ENCODE measurements at places on chromosomes 5 and 9.
A peak's percentile ranks its signal among the peaks of the same experiment; 100 is the strongest.

GRCh38 chr5:14109041-14109747, 33.9 kb upstream of the TRIO start:
- no peak for DNase-seq

GRCh38 chr9:85168412-85168811, 498.9 kb downstream of the NTRK2 start:
- no peak for DNase-seq

DNA sequence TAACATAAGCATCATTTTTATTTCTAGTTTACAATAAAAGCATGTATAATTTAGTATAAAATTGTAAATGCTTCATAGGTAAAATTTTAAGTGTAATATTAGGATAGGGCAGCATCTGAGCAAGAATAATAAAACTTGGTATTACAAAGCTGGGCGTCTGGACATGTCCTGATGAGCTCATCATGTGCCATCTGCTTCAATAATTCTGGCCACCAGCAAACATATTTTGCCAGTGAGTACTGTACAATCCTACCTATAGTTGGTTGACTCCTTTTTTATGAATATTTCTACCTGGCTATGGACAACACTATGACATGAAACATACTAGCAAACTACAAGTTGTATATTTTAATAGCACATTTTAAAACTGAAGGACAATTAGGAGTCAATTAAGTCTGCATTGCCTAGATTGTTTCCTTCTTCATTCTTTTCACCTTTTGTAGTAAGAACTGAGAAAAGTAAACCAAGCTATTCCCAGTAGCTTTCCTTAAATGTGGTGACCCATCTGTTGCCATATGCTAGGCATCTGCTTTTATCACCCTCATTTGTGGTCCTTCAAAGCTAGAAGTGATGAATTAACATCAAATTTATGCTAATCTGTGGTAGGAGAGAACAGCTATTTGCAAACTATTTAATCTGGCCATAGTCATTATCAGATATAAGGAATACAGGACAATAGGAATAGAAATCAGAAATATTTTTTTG, 23.4 kb downstream of the LURAP1L start:
- DNase-seq = no peak

DNA sequence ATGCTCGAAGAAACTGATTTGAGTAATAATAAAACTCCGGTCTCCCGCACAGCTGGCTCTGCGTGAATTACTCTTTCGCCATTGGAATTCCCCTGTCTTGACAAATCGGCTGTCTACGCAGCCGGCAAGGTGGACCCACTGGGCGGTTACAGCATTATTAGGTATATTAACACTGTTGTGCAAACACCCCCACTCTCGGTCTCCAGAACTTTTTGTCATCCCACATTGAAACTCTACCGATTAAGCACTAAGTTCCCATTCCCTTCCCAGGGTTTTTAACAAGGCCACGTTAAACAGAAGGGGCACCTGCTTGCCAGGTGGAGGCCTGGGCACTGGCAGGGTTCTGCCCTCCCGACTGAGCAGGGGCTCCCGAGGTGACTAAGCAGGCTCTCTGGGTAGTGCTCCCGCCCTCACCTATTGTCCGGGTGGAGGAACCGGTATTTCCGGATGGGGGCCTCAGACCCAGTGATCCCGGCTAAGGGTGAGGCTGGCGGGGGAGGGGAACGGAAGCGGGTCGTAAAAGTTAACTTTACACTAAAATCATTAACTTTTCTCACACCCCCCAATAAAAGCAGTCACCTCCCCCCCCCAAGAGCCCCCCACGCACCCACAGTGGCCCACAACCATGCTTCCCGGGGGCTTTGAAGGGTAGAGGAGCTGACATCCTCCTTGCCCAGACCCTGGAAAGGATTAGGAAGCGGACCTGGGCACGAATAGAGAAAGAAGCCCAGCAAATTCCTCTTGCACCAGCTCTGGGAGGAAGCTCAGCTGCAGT, 53.5 kb upstream of the TJP2 start:
- peak; percentile 70 for DNase-seq

- no peak for DNase-seq
Observed at GRCh38 chr5:113748403-113748802, 234.9 kb downstream of the YTHDC2 start.

GRCh38 chr5:180596668-180597231, 5.5 kb upstream of the SCGB3A1 start:
- DNase-seq = peak; percentile 25

GRCh38 chr5:54214722-54215121, 95.7 kb downstream of the ARL15 start:
- no peak for DNase-seq

DNA sequence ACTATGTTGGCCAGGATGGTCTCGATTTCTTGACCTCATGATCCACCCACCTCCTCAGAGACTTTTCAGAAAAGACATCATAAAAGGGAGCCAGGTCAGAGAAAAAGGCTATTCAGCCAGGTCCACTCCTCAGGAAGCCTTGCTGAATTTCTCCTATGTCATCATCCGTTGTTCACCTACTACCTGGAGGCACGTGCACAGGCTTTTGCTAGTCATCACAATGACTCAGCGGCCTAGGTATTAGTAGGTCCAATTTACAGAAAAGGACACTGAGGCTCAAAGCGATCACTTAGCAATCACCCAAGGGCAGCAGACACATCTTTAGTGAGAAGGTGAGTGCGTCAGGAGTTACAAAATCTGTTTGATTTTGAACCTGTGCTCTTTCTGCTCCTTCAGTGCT, 72.3 kb upstream of the RAD23B start:
- no peak for DNase-seq

DNA sequence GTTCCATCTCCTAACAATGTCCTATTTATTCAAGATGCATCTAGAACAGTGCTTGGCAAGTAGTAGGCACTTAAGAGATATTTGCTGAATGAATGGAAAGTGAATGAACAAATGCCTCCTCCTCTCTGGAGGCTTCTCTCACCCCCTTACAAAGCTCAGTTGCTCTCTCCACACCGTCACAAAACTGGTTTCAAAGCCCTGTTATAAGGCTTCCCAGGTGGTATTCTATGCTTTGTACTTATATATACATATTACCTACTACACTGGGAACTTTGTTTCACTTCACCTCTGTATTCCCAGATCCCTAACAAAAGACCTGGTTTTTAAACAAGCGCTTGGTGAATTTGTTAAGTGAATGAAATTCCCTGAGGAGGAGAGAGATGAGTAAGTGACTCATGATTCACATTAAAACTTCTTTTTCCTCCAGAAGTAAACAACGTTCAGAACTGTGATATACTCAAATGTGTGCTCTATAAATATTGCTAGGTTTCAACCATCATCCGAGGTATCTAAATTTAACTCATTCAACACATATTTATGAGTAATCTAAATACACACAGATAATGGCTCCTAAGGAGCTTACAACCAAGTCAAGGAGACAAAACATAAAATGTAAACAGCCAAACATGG, 36.0 kb downstream of the DENND1A start:
- DNase-seq = no peak

DNA sequence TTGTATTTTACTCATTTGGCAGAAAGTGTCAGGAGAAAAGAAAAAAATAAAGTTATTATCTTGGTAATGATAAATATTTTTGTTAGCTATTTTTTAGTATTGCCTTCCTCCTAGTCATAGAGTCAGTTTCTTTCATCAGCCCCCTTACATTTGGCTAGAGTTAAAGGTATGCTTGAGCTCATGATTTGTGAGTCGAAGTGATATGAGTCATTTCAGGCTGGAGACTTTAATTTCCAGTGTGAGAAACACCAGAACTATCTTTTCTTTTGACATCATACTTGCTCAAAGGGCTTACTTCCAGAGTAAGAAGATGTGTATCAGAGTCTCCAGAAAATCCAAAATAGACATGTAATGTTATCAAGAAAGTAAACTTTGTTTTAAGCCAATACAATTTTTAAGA, 746.7 kb upstream of the TYRP1 start:
- DNase-seq = no peak

DNA sequence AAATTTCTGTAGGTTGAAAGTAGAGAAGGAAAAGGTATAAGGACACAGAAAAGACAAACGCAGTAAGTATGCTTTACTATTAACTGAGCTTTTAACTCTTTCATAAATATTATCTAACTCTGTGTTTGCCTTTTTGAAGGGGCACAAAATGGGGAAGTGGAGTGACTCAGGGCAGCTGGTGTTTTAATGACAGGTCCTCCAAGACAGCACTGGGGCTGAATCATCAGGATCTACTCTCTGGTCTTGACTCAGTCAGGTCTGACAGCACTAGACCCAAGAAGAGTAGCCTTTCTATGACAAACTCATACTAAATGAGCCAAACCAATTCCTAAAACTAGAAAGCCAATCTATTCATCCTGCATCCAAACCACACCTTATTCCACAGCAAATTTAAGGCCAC, 102.2 kb downstream of the APTX start:
- no peak for DNase-seq

GRCh38 chr5:134249469-134250379, 23.9 kb upstream of the PPP2CA start:
- no peak for DNase-seq

- DNase-seq = no peak
Observed at GRCh38 chr9:88458716-88459465, 70.6 kb downstream of the SPIN1 start.

DNA sequence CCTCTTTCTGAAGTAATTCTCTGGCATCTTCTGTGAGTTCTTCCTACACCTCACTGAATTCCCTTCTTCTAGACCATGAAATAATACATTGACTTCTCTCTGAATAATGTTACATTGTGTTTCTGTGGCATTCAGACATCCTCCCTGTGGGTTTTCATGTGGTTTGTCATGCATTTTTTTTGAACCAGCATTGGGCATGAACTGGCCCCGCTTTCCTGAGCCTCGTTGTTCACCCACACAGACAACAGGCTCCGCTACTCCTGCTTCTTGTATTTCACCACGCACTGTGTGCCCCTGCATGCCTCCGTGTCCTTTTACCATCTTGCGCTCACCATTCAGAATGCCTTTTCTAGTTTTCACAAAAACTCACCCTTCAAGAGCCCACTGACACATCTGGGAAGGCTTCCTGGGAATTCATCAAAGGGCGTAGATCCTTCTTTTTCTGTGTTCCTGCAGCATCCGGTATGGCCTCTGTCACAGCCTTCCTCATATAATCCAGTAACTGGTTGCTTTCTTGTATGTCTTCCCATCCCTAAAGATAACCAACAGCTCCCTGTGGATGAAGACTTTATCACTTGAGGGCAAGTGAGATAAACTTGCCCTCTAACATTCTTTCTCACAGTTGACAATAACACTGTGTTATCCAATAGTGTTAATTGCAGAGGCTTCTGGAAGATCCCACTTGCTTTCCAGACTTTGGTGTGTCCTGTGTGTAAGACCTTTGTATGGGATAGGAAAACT, 51.5 kb upstream of the ADAMTSL1 start:
- DNase-seq = no peak

- no peak for DNase-seq
Observed at GRCh38 chr5:33460210-33460609, 19.4 kb downstream of the TARS1 start.

- no peak for DNase-seq
Observed at GRCh38 chr9:77375956-77376532, 198.7 kb downstream of the VPS13A start.

DNA sequence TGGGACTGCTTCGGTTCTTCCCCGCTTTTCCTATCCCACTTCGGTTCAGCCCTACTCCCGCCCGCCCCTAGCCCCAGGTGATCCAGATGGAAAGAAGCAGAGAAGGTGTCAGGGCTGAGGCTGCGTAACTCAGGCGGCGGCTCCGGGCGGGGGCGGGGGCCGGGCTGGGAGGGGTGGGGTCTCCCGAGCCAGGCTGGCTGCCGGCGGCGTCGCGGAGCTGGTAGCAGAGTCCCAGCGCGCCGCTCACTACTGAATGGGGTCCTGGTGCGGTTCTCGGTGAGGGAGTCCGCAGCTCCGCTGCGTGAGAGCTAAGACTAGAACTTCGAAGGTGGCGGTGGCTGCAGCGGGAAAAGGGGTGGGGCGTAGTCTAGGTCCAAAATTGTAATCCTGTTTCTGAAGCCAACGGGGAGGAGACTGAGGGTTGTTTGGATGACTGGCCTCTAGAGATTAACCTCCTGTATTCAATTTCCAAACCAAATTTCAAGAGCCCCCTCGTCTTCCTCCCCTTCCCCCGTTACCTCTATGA, 1.4 kb downstream of the PRR16 start:
- peak; percentile 26 for DNase-seq

- no peak for DNase-seq
Observed at GRCh38 chr5:8341406-8341805, 472.5 kb downstream of the MTRR start.

DNA sequence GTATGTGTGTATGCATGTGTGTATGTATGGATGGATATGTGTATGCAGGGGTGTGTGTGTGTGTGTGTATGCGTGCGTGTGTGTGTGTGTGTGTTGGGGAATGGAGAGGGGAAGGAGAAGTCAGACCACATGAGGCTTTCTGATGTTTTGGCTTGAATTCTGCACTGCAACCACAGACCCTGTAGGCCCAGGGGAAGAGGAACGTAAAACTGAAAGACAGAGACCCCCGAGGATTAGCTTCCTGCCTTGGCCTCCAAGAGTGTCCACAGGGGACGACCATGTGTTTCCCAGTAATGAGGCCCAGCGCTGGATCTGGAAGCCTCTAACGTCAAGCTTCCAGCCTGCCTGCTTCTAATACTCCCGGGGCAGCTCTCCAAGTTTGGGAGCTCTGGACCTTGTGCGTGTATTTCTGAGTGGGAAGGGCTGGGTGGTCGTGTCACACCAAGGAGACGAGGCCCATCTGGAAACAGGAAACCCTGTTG, 5.8 kb downstream of the DCANP1 start:
- no peak for DNase-seq

- DNase-seq = no peak
Observed at GRCh38 chr9:137321726-137322361, 19.8 kb upstream of the NRARP start.

- DNase-seq = no peak
Observed at GRCh38 chr5:170474489-170475274, 29.1 kb upstream of the KCNIP1 start.

GRCh38 chr5:171649075-171649401, 136.6 kb upstream of the SMIM23 start:
- no peak for DNase-seq

GRCh38 chr9:38671748-38672147, 48.2 kb downstream of the FAM240B start:
- DNase-seq = no peak

GRCh38 chr5:53831496-53831895, 271.1 kb downstream of the NDUFS4 start:
- no peak for DNase-seq

DNA sequence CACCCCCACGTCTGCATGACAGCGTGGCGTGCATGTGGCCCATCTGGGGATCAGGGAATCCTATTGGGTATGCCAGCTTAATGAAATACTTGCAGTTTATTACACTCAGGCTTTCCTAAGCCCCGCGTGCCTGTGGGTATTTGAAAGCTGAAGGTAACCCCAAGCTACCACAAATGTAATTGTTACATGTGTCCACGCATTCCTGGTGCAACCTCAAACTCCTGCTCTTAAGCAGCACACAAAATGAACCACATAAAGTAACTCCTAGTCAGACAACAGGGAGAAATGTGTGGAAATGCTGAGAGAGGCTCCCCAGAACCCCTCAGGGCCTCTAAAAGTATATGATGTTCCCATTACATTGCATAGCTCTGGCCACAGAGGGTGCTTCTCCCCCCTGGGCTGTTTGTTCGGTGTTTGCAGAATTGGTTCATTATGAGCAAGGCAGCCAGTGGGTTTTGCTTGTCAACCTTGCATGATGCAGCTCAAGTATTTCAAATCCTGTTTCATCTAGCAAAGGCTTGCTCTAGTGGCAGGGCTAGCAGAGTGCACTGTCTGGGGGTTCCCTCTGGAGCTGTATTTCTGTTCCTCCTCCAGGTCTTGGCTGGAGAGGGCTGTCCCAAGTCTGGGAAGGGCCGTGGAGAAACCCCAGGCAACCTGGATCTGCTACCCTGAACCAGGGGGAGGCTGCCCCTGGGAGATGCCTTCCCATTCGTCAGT, 1.8 kb upstream of the DCANP1 start:
- no peak for DNase-seq

Data from COR-L47 (cell line).